ENCODE measurements at places on chromosomes 7 and 10. TPM values are rescaled to one million over a fixed set of nuclear protein-coding genes. Genes with fewer than 3 reads are reported as not detected.
A peak's percentile ranks its signal among the peaks of the same experiment; 100 is the strongest.

DNA sequence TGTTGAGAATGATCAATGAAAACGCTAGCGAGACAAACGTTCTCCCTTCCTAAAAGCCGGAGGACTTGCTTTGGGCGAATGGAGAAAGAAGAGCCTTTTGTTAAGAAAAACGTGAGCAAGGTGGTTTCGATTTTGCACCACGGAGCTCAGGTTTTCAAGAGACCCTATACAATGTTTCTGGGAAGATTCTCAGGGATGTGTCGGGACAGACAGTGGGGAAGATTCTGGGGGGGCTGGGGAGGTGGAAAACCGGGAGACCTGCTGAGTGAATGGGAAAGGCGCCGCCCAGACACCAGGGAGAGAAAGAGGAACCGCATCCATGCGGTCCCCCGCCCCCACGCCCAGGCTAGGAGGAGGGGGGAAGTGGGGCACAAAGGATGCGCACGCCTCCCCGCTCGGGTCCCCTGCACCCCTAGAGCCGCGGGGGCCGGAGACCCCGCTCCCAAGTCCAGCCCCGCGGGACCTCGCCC, 745 bp downstream of the YWHAG start:
- DNase-seq: peak; percentile 75

GRCh38 chr7:7017707-7018280, 164.6 kb upstream of the C1GALT1 start:
- DNase-seq: no peak

DNA sequence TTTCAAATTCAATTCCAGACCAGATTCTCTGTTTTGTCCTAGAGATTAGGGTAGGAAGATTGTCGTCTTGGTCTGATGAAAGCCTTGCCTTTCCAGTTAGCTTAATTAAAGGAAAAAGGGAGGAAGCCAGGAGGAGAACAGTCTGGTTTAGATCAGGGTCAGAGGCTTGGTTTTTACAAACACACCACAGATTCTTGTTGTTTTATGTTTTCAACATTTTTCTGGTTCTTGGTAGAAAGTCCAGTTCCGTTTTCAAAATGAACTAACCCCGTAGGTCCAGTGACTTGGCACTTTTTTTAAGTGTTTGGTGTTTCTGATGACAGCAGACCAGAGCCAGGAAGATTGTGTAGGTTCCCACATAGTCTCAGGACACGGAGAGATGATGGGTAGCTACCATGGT, 167.1 kb upstream of the INHBA start:
- DNase-seq: no peak

DNA sequence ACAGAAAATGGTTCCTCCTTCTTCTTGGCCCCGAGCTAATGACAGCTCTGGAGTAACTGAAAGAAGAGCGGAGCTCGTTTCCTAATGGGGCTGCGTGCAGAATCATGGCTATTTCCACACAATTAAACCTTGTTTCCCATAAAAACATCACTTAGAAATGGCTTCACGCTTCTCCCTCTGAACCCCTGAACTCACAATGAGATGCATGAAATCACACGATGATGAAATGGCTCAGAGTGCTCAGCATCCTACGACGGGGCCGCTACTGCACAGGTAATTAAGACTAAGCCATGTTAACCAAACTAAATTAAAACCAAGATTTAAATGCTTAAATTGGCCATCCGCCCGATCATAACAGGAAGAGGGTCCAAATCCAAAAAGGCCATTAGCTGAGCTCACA, 80.0 kb upstream of the DNAAF5 start:
- no peak for DNase-seq

DNA sequence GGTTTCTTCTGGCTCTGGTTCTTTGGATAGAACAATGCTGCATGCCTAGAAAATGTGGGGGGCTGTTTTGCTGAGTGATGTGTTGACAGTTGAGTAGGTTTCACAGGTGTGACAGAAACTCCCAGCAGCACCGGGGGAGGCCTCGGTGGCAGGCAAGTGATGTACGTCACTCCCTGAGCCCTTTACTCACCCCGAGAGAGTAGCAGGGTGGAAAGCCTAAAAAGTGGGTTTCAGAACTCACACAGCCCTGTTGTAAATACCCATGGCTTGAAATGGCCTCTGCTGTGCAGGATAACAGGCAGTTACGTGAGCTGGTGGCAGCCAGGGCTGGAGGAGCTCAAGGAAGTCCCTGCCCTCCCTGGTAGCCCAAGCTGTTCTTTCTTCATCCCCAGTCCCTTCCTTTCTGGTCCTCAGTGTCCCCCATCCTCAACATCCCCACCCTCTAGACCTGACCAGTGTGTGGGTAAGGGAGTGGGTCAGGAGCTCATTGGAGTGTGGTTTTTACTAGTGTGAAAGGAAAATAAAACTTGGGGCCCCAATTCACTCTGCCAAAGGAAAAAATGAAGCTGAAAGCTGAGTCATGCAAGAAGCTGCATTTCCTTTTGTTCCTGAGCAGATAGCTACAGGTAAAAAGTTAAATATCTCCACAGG, 258.1 kb downstream of the STK31 start:
- DNase-seq: no peak

Gene PSMA2
- 77.7 TPM for total RNA-seq

Gene BHLHA15
- not detected for total RNA-seq

Data from left ventricle myocardium inferior (tissue), 1 donor.